ENCODE measurements at places on chromosomes 2 and 18.

DNA sequence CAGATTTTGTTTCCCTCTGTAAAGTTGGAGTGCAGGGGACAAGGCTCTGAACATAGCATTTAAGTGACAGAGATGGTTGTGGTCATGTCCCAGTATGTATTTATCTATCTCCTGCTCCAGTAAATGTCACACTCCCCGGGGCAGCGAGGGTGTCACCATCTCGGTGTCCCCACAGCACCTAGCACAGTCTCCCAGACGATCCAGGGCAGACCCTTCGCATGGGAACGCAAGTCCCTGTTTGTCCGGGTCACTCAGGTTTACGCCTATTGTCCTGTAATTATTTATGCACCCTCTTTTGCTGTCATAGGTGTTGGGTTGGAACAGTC is 12.6 kb upstream of the NTSR2 start:
- no peak for ATAC-seq

- no peak for ATAC-seq
Measured at GRCh38 chr2:236259371-236259770, 4.8 kb downstream of the ASB18 start.

GRCh38 chr2:36707050-36707449 is 10.5 kb downstream of the VIT start:
- no peak for ATAC-seq

GRCh38 chr2:124763611-124764010 is 738.5 kb downstream of the CNTNAP5 start:
- no peak for ATAC-seq

GRCh38 chr18:45889419-45890064 is 64.1 kb downstream of the SIGLEC15 start:
- no peak for ATAC-seq

DNA sequence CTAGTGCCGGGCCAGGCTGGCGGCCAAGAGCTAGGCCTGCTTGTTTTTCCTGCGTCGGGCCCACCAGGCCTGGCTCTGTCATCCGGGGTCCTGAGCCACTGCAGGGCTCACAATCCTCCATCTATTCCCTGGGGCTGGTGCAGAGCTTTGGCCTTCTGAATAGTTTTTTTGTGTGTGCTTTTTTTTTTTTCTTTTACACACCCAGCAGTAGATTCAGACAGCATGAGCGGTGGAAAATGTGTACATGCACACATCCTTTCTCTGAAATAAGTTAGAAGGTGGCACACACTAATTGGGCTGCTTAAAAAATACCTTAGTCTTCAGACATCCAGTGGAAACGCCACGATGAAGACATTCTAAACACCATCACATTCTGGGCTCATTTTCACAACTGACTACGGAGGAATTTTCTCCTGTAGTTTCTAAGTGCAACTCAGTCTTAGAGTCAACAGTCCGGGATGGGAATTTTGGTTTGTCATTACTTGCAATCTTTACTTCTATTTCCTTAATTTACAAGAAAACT is 6.1 kb downstream of the ZFP36L2 start:
- no peak for ATAC-seq

- no peak for ATAC-seq
Measured at GRCh38 chr2:218086478-218086877, 17.4 kb downstream of the RUFY4 start.

DNA sequence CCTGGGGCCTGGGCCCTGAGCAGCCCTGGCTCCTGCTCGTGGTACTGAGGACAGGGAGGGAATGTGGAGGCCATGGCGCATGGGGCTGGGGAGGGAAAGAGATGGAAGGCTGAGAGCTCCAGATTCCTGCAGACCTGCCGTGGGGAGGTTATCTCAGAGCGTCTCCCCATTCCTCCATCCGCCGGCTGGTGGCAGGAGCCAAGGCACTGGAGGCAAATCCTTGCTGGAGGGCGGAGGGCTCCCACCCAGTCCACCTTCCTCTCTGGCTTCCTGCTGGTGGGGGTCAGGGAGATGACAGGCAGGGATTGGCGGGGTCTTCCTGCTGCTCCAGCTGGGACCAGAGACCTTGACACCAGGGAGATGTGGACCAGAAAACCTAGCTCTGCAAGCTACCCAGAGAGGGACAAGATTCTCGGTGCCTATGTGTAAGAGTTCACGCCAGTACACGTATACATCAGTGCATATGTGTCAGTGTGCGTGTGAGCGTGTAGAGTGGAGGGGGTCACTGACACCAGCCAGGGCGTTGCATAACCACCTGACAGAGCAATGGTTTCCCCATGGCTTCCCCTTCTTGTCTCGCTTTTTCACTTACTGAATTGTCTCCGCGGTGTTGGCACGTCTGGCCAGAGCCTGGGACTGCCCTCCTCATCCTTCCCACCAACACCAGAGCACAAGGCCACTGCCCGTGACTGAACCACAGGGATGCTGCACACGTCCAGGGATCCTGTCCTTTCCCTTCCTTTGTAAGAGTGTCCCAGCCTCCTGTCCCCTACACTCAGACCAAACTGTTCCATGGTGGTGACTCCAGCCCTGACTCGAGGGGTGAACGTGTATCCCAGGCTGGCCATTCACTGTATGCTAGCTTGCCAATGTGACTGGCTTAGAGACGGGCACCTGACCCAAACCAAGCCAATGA is 15.8 kb upstream of the SEMA4C start:
- no peak for ATAC-seq

DNA sequence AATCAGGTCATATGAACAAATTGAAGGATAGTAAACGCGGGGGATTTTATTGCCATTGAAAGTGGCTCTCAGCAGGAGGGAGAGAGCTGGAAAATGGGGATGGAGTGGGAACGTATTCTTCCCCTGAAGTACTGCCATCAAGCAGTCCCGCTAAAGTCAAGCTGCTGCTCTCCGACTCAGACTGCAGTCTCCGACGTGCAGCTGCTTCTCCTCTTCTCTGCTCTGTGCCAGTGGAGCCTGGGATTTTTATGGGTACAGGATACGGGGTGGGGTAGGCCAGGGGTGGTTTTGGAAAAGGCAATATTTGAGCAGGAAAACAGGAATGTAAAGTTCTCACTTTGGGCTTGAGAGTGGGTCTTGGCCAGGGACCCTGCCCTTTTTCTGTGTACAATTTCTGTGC is 33.0 kb downstream of the KCTD18 start:
- ATAC-seq: no peak

Data from motor neuron (in vitro differentiated cells).